ENCODE measurements at places on chromosomes 1 and 21.

DNA sequence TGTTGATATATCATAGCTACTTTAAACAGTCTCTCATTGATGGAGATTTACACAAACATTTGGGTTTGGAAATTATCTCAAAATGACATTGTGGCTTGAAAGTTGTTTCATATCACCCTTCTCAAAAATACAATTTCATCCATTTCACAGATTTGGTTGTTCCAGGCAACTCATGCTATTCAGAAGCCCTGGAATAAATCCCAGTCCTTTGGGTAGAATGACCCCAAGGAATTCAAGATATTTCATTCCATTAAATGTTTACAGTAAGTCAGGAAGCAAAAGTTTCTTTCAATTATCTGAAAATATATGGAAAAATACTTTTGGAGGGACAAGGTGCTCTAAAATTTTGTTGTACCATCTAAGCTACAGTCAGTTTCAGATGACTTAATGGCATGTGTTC is 27.1 kb downstream of the MPZL1 start:
- DNase-seq: no peak

- no peak for DNase-seq
Measured at GRCh38 chr1:206468571-206468970, 1.7 kb upstream of the IKBKE start.

GRCh38 chr1:118252624-118253023 is 67.6 kb upstream of the SPAG17 start:
- no peak for DNase-seq

DNA sequence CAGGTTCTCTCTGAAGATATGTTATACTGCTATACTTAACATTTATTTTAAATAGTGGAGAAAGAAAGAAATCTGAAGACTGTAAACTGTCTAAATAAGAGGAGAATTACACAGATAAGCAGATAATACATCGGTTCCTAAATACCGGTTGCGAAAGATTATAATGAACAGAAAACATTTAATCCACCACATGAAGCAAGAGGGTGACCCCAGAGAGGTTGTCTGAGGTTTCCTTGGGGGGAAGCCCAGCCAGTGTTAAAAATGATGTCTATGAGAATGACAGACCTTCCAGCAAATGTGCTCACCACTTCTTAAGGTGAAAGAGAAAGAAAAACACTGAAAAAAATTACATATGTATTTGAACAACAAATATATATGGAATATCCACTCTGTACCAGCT is 356.4 kb upstream of the KAZN start:
- no peak for DNase-seq

DNA sequence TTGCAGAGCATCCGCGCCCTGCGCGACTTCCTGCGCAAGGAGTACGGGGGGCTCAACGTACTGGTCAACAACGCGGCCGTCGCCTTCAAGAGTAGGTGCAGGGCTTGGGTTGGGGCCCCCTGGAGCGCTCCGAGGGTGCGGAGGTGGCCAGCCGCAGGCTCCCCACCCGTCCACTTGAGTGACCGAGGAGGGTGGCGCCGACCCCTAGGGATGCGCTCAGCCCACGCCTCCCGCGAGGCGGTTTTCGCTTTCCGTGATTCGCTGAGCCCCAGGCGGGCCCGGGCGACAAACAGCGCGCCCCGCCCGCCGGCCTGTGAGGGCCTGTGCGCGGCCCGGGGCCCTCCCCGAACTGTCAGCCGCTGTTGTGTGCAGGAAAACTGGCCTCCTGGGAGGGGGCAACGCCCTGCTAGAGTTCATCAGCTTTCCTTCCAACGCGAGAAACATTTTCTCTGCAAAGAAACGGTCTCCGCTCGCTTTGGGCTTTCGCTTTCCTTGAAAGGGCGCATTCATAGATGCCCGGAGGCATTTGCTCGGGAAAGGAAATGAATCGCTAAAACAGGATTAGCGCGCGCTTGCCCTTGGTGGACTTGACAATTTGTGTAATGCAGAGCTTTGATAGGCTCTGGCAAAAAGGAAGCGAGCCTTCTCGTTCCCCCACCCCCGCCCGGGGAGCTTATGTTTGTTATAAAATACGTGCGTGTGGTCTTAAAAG is 668 bp downstream of the CBR3 start:
- no peak for DNase-seq

DNA sequence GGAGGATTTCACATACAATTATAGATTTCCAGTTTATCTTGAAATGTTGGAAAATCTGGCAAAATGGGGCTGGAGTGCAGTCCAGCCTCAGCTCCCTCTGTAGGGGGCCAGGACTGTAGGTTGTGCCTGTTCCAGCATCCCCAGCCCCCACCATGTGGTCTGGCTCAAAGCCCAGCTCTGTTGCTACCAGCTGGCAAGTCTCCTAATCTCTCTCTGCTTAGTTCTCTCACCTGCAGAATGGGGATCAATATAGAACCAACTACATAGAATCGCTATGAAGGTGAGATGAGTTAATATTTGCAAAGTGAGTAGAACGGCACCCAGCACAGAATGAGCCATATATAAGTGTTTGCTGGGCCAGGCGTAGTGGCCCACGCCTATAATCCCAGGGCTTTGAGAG is 50.0 kb upstream of the TARDBP start:
- DNase-seq: no peak

DNA sequence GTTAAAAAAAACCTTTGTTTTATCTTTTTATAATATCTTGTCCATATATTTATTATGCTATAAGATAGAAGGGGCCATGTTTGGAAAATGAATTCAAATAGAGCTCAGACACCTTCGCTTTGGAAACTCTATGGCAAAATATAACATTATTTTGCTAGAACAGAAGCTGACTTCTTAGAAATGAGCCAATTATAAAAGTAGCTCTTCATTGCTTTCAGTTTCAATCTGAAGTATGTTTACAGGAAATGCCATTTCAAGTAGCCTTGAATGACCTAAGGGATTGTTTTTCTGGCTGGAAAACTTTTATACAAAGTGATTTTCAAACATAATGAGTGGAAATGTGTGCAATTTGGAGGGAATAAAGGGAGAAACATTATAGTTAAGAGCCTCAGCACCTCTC is 37.8 kb upstream of the GBP5 start:
- DNase-seq: no peak

GRCh38 chr1:101131239-101131843 is 105.5 kb upstream of the S1PR1 start:
- DNase-seq: no peak

DNA sequence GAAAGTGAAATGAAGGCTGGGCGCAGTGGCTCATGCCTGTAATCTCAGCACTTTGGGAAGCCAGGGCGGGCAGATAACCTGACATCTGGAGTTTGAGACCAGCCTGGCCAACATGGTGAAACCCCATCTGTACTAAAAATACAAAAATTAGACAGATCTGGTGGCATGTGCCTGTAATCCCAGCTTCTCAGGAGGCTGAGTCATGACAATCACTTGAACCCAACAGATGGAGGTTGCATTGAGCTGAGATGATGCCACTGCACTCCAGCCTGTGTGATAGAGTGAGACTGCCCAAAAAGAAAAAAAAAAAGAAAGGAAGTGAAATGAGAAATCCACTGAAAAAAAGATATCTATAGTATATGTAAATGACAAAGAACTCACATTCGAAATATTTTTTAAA is 439.9 kb downstream of the DISC1 start:
- DNase-seq: no peak

DNA sequence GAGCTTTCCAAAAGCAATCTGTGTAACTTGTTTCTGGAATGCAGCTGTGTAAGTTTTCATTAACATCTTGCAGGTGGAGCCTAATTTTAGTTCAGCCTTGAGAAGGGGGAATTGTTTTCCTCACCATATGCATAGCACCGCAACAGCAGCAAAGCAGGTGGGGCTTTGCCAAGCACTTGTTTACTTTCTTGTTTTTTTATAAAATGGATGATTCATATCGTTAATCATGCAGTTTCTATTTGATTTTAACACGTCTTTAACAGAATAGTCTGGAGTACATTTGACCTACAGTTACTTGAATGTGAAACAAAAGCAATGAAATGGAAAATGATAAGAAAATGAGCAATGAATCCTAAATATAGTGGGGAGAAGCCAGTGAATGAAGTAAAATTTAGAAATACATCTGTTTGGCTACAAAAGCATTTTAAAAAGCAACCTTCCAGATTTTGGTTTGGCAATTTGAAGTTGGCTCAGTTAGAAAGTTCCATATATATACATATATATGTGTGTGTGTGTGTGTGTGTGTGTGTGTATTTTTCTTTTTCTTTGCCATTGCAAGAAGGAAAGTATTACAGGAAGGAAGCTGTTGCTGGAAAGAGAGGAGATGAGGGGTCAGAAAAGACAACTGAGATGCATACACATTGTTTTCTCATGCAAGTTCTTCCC is 119.0 kb upstream of the ADGRL2 start:
- no peak for DNase-seq

GRCh38 chr21:35401476-35401875 is 352.4 kb upstream of the RUNX1 start:
- no peak for DNase-seq

GRCh38 chr1:52533713-52534112 is 19.2 kb downstream of the TUT4 start:
- DNase-seq: no peak

DNA sequence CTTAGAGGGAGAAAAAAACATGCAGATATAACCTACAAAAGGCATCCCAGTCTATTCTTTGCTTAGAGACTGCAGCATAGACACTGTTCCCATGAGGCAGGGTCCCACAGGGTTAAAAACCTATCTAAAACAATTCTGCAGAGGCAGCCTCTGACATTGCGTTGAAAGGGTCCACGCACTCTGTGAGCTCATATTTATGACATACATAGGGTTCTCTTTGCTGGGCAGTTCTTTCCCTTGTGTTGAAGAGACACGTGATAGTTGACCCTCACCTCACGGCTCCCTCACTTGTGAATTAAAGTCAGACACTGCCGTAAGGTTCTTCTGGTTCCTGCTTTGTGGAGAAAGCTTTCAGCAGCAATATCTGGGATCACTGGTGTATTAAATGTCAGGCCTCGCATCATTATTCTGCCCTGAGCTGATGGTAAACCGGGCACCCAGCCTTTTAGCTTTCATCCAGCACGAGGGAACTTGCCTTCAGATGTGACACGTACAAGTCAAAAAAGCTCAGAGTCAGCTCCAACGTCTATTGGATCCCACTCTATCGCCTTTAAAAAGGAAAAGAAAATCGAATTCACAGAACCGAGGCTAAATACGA is 52.8 kb upstream of the HNRNPU start:
- no peak for DNase-seq

DNA sequence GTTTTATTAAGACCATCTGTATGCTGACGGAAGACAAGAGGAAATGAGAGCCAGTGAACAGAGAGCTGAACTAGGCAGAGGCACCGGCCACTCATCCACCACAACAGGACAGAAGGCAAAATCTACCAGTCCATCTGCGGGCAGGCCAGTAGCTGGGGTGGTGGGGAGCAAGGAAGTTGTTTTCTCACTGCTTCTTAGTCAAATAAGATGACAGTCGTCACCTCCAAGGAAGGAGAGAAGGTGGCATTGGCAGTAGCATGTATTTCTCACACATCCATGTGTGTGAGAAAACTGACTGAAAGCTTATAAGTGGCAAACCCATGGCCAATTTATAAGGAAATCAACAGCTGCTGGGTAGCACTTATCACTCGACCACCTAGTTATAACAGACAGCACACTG is 8.2 kb downstream of the TTC13 start:
- DNase-seq: no peak

- DNase-seq: no peak
Measured at GRCh38 chr1:91036894-91037829, 15.3 kb upstream of the ZNF644 start.

- no peak for DNase-seq
Measured at GRCh38 chr21:25963181-25963580, 207.4 kb downstream of the APP start.

DNA sequence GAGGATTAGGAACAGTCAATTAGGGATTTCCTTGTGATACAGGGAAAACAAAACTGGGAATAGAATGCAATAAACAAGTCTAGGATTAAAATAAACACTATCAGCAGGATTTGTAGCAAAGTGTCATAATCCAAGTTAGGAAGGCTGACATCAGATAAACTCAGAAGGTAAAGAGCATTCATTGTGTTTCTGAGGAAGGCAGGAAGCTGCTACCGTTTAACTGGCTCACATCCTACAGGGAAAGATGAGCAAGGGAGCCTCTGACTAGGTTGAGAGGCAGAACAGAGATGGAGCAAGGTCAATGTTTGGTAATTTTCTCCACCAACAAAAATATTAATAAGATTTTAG is 124.7 kb downstream of the POU2F1 start:
- no peak for DNase-seq

- peak; percentile 73 for DNase-seq
Measured at GRCh38 chr1:23838401-23838866, 13.2 kb upstream of the HMGCL start.

- DNase-seq: peak; percentile 86
Measured at GRCh38 chr1:42913426-42914091, 45.1 kb downstream of the SLC2A1 start.

DNA sequence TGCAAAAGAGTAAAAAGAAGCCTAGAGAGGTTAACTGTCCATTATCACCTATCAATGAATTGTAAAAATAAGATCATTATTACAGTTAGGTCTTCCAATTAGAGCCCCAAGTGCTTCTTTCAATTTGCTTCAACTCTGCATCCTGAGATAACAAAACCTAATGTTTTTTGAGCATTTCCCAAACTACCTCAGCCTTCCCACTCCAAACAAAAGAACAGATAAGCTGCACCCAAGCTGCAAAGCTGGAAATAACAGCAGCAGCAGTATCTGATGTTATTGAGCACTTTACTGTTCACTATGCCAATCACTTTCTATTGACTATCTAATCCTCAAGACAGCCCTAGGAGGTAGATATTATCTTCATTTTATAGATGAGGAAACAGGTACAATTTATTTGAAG is 97.1 kb upstream of the SLFNL1 start:
- DNase-seq: no peak

DNA sequence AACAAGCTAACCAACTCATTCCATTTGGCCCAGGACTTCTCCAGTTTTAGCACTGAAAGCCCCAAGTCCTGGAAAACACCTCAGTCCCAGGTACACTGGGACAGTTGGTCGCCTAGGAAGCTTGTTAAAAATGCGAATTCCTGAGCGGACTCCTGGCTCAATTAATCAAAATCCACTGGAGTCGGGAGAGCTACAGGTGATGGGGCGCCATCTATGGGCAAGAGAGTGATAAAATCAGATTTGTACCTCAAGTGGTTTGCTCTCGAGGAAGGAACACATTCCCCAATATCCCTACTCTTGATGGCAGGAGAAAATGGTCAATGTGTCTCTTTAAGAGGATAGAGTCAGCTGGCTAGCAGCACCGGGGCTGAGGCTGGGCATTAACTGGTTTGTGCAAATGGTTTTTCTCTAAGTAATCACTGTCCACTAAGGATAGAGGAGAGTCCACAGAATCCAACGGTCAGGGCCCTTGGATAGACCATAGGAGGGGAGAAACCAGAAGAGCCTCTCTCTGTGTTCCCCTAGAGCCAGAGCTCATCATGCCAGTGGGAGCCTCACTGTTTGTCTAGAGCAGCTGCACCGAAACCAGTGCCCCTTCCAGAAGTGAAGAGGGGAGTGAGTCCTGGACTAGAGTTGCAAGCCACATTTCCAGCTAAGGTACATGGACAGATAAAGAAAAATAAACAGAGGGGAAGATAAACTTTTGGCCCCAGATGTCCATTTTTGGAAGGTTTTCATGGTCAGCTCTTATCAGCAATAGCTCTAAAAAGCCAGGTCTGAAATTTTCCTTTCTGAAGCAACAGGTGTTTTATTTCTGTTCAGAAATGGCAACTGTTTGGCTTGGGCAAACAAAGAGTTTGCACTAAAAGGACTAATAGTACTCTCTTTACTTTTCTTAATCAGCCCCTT is 148.5 kb downstream of the TENT5C start:
- DNase-seq: peak; percentile 81

- DNase-seq: peak; percentile 36
Measured at GRCh38 chr1:89454845-89455521, 69.6 kb upstream of the LRRC8B start.
